ENCODE measurements at places on chromosomes 13 and 19.
A peak's percentile ranks its signal among the peaks of the same experiment; 100 is the strongest.

- DNase-seq = no peak
These were observed 93.9 kb upstream of the SPATA13 start for GRCh38 chr13:24066405-24067295.

DNA sequence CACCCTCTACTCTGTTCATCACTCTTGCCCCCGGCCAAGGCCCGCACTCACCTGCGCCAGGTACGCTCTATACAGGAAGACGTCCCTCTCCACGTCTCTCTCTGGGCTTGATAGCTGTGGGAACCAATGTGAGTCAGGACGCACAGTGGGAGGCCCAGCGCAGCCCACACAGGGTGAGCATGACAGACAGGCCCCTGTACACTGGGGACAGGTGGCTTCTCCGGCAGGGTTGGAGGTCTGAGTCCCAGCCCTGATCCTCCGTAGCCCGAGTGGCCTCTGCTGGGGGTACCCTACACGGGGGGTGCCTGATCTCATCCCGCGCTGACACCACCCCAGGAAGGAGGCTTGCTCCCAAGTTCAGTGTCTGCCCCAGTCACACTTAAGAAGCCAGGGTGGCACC, 6.3 kb downstream of the COPE start:
- DNase-seq = no peak

DNA sequence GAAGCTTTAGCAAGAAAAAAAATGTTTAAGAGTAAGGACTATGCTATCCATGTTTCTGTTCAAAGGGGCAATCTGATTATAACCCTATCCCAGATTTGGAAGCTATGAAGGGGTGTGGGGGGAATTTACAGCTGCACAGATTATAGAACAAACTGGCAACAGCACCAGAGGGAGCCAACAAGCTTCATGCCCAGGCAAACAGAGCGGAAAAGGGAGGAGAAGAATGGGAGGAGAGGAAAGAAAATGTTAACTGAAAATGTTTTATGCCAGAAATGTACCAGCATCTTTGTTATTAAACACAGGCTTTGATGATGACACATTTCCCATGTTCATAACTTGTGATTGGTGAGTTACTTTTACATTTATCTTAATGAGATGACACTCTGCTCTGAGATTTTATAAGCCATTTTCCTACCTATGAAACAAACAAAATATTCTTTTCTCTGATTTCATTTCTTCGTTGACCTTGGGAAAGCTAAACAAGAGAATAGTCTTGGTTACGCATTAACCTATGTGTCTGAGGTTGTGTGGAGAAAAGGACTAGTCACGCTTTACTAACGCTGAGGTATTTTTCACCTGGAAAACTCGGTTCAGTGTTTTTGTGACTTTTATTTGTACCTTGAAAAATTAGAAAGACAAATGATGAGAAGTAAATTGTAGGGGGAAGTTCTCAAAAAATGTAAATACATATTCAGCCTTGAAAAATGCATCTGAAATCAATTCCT, 235.8 kb upstream of the MIR17HG start:
- DNase-seq = no peak

DNA sequence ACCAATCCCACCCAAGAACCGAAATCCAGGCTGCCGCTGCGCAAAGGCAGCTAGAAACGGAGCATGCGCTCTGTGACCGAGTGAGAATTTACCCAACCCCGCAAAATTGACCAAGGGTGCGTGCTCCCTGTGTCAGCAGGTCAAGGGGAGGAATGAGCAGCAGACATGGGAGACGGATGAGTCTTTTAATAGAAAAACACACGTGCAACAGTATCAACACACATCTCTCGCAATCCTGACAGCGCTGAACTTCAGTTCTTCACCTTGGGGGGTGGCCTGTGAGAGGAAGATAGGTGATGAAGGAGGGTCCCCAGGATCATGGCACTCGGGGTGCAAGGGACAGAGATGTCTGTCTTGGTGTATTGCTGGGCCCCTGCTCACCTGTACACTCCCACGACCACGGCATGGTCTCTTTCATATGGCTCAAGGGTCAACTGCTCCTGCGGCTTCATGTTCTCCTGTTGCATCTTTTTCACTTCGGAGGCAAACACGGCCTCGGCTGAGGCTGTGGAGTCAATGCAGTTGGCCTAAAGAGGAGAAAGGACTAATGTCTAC, 402 bp upstream of the DYRK1B start:
- DNase-seq = no peak

GRCh38 chr19:35959968-35960320, 23.8 kb downstream of the LRFN3 start:
- no peak for DNase-seq

DNA sequence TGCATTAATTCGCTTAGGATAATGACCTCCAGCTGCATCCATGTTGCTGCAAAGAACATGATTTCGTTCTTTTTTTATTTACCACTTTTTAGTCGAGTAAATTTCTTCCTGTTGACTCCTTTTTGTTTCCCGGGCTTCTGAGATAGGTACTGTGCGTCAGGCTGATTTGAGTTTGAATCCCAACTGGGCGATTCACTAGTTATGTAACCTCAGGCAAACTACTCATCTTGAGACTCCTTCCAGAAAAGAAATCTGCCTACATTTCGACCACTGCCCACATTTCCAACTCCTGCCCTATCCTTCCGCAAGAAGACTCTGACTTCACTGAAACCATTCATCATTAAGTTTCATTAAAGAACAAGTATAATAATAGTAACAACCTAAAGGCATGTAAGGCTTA, 8.2 kb downstream of the SCEL start:
- no peak for DNase-seq

- DNase-seq = no peak
These were observed 1562.9 kb upstream of the PRR20A start for GRCh38 chr13:55577847-55578210.

DNA sequence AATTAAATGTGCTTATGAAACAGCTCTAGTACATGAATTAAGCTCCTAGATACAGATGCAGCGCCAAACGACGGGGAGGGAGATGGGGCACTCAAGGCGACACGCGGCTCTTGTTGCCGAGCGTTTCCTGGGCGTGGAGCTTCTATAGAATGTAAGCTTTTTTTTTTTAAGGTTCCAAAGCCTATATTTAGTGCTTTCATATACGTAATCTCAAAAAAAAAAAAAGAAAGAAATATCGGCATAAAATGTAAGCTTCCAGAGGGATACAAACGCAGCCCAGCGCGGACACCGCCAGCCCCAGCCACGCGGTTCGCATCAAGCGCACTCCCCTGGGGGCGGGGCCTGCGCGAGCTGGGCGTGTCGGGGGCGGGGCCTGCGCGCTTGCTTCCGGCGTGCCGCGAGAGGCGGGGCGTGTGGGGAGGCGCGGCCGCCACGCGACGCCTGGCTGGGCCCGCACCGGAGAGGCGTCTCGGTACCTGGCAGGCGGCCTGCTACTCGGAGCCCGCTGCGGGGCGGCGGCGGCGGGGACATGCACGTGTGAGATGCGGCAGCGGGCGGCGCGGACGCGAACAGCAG, at the start of gene URI1:
Gene URI1, plus strand, starts transcription at position 412 of the 576 bp plus-strand sequence. CDS start 309 bp downstream, outside the sequence.
- peak; percentile 89 for DNase-seq

DNA sequence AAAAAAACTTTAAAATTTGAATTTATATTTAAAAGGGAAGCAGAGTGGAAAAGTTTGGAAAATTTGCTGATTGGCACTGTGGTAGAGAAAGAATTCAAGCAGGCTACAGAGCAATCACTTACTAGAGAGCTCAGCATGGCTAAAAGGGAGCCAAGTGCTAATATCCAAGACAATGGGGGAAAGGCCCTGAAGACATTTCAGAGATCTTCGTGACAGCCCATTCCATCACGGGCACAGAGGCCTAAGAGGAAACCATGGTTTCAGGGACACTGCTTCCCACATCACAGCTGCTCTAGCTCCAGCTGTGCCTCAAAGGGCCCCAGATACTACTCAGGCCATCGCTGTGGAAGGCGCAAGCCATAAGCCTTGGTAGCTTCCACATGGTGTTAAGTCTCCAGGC, 73.7 kb downstream of the SGCG start:
- DNase-seq = no peak

DNA sequence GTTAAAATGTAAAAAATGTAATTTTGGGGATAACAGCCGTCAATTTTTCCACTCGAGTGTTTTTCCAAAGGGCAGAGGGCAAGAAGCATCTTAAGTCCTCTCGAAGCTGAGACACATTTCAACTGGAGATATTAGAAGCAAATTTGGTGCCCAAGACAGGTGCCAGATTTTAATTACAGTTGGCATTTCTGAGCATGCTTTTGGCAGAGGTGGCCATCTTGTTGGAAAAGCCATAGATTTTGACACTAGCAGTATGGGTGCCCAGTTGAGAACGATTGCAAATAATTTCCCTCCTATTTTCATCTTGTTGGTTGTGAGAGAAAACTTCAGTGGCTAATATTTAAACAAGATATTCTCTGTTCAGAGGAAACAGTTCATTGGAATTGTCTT, 146.3 kb downstream of the TM9SF2 start:
- no peak for DNase-seq

GRCh38 chr13:110283736-110284517, 23.0 kb downstream of the COL4A1 start:
- no peak for DNase-seq

GRCh38 chr13:45852494-45852893, 941 bp upstream of the SIAH3 start:
- DNase-seq = no peak

GRCh38 chr13:102504002-102504401, 92.8 kb upstream of the TPP2 start:
- DNase-seq = no peak

DNA sequence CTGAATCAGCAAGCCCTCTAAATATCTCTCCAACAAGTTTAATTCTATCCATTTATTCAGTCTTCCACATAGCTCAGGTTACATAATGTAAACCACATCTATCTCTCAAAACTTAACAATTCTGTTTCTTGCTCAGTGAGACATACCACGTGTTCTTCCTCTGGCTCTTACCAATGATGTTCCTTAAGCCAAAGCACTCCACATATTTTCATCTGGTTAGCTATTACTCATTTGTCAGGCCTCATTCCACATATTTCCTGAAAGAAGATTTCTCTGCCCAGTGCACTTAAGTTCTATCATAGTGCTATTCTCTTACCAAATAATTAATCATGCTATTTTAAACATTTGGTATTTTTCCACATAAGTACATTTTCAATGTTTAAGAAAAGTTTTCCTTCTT, 403.3 kb upstream of the ATXN8OS start:
- DNase-seq = no peak

- DNase-seq = no peak
These were observed 8.1 kb downstream of the CHST8 start for GRCh38 chr19:33629826-33630375.

DNA sequence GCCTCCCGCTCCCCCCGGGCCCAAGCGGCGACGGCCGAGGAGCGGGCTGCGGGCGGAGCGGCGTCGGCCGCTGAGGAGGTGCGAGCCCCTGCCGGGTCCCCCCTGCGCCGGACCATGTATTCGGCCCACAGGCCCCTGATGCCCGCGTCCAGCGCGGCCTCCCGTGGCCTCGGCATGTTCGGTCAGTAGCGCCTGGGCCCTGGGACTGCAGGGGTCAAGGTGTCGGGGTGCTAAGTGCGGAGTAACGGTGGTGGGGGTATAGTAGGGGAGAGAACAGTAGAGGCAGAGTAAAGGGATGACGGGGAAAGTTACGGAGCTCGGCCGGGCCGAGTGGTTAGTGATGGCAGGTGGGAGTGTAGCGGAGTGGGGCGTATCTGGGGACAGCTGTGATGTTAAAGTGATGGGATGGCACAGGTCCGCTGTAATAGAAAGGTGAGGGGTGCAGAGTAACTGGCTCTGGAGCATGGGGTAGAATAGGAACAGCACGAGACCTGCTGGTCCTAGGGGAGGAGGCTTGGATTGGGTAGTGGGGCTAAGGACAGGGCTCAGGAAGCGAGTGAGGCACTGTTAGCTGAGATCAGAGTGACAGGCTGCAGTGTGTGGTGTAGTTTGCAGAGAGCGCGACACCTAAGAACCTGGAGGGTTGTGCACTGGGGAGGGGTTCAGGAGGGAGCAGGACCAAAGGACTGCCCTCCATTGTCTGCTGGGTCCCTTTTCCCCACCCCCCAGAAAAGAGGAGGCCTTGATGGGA, 15.7 kb downstream of the CIC start:
- DNase-seq = no peak

GRCh38 chr13:35817642-35818607, 313.3 kb downstream of the DCLK1 start:
- DNase-seq = no peak

DNA sequence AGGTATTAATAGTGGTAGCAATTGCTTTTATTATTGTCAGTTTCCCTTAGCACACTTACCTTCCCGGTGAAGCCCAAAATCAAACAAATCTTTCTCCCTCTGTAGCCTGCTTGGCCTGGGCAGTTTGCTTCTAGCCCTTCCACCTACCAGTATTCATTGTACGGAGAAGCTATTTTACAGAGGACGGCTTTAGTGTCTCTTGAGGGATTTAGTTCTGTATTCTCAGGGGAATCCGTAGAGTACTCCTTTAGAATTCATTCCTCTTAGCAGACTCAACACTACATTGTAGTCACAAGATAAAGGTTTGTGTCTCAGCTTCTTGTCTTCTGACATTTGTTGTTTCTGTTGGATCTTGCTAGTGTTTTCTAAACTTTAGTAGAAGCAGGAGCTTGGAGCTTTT, 24.1 kb upstream of the WTIP start:
- no peak for DNase-seq

- DNase-seq = no peak
These were observed 18.9 kb upstream of the ZSCAN5A start for GRCh38 chr19:56333506-56333905.

DNA sequence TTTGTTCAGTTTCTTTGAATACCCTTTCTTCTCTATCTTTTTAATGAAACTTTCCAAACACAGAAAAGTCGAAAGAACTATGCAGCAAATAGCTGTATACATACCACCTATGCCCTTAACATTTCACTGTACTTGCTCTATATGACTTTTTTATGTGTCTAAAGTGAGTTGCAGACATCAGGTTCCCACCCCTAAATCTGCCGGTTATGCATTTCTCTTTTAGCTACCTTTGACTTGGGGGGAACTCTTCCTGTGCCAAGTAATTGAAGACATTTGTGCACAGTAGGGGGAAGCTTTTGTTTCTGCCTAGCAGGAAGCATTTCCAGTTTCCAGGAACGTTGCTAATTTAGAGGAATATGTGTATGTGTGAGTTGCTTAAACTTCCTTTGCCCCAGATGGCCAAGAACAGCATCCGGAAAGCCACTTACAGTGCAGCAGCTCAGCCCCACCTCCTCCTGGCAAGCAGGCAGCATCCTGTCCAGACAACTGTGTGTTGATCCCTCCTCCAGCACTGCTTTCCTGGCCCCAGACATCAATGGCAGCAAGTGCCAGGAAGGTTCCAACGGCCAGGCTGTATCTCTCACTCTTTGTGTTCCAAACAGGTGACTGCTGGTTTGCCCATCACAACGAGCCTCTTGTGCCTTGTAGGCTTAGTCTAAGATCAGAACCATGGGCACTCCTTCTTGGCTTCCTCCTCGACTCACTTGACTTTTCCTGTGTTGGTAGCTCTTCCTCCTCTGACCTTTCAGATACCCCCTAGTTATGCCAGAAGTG, 14.7 kb upstream of the GRAMD1A start:
- no peak for DNase-seq

DNA sequence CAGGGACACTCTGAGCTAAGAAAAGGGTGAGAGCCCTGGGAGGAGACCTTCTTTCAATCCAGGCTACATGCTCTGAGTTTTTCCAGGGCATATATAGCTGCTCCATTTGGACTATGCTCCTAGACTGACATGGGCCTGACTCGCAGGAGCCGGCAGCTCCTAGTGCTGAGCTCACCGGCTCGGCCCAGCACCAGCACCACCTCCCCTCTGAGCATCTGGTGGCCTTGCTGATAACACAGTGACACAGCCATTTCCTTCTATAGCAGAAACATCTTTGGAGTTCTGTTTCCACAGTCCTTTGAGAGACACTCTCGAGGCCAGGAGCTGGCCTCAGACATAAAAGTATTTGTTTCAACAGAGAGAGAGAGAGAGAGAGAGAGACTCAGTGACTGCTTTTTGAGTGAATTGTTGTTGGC, 184.9 kb downstream of the TM9SF2 start:
- DNase-seq = no peak

GRCh38 chr19:46392252-46392801, 21.0 kb downstream of the CCDC8 start:
- no peak for DNase-seq

Data from stimulated activated CD4-positive, alpha-beta T cell treated with anti-CD3 and anti-CD28 coated beads, Interleukin-1b, Interleukin-23, amount 100 ng/mL, for 1 hour (primary cell).